ENCODE measurements at places on chromosomes 3 and 15.

- DNase-seq: no peak
Measured at GRCh38 chr15:27077790-27078189, 106.8 kb downstream of the GABRG3 start.

GRCh38 chr3:50602595-50603191 lies 8.9 kb downstream of the CISH start:
- no peak for DNase-seq

GRCh38 chr3:46209746-46210470 lies 1.8 kb upstream of the CCR1 start:
- no peak for DNase-seq

DNA sequence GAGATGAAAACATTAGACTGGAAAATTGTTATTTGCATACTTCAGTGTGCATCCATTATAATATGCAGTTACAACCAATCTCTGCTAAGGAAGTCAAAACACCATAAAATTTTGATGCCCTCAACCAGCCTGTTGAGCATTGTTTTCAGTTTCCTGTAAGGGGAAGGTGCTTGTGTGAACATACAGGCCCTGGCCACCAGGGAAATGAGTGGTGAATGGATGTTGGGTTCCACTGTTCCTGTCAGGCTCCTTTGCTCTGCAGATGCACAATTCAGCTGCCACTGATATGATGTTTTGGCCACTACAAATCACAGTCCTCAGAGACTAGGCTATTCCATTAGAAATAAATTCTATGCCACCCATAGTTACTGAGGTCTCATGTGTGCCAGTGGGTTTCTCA lies 184.6 kb downstream of the SYNPR start:
- DNase-seq: no peak

- no peak for DNase-seq
Measured at GRCh38 chr3:121998611-121999473, 23.2 kb downstream of the ILDR1 start.

GRCh38 chr3:74470313-74470712 lies 144.1 kb downstream of the CNTN3 start:
- no peak for DNase-seq

- DNase-seq: no peak
Measured at GRCh38 chr3:150878290-150878689, 26.9 kb downstream of the MINDY4B start.

- no peak for DNase-seq
Measured at GRCh38 chr3:7205535-7205934, 344.6 kb downstream of the GRM7 start.

DNA sequence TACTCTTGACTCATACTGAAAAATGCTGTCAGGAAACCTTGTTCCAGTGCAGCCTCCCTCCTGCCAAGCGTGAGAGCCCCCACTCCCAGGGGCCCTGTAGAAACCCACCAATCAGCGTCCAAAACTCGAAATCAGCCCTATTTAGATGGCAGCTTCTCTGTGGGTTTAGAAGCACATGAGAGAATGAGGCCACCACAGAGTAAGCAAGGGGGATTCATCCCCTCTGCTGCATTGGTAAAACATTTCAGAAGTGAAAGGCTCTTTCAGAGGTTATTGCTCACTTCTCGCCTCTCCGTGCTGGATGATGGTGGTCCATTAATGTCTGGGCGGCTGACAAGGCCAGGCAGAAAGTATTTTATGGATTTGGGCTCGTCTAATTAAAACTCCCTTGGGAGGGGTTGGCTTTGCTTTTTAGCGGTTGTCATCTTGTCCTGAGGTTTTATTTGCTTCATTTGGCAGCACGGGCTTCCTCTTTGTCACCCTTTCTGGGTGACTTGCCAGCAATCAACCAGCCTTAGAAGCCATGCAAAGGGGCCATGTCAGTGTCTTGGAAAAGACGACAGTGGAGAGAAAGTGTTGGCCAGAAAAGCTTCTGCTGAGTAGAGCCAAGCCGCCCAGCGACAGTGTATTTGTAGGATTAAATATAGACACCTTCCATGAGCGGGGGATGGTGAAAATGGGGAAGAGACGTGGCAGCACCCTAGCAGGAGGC lies 145.5 kb downstream of the ATP10A start:
- DNase-seq: no peak

GRCh38 chr3:187932530-187932929 lies 187.3 kb upstream of the BCL6 start:
- no peak for DNase-seq

DNA sequence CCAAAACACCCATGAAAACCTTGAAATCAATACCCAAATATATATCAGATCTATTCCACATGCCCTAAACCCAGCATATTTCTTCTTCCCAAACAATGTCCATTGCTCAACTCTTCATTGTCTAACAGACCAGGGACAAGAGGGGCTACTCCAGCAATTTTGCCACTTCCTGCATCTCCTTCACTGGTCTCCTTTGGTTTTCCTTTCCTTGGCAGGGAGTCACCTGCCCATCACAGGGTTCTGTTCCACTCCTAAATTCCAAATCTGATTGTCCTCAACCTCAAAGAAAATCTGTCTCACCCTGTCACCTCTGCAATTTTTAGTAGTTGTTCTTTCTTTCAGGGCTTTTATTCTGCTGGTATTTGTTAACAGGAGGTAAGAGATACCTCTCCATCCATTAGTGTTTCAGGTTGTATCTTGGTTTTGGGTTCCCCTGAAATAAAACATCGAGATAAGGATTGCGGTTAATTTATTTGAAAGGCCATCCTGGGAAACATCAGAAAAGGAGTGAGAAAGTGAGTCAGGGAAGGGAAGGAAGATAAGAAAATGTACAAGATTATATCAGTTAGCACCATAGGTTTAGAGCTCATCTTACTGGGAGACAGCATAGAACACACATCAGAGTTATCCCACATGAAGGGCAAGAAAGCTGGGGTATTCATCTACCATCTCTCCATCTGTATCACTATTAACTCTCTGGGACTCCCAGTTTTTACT lies 13.6 kb downstream of the ZBED2 start:
- no peak for DNase-seq

- no peak for DNase-seq
Measured at GRCh38 chr3:148315756-148316155, 381.9 kb upstream of the AGTR1 start.

- no peak for DNase-seq
Measured at GRCh38 chr3:111807826-111808225, 51.2 kb upstream of the PHLDB2 start.

GRCh38 chr3:19775765-19776164 lies 158.3 kb downstream of the EFHB start:
- no peak for DNase-seq
